ENCODE measurements at places on chromosomes 6 and 20. TPM values are rescaled to one million over a fixed set of nuclear protein-coding genes. Genes with fewer than 3 reads are reported as not detected.

DNA sequence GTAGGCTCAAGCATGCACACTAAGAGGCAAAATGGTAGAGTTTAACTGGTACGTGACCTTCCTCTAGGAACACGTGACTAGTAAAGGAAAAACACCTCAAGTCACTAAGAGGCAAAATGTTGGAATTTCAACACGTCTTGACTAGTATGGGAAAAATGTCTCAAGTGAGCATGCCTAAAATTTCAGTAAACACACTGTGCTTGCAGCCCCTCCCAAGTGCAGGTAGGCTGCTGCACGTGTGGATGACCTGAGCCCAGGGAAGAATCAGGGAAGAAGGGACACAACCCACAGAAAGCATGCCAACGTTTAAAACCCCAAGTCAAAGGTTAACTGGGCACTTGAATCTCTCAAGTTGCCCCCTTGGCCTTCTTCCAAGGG is 162.2 kb downstream of the TENT5A start:
- DNase-seq: no peak

DNA sequence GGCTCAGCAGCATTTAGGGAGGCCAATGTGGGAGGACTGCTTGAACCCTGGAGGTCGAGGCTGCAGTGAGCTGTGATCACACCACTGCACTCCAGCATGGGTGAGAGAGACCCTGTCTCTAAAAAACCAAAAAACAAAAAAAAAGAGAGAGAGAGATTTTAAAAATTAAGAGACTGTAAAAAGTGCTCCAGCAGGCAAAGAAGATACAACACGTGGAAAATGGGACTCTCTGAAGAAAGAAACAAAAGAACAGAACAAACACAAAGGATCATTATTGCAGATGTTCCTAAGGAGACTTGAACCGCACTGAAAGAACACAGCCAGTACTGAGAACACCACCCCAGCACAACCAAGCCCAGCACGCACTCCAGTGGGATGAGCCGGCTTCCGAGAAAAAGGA is 74.2 kb downstream of the TAF4 start:
- no peak for DNase-seq

- DNase-seq: no peak
Observed at GRCh38 chr6:45780523-45780922, 235.1 kb downstream of the CLIC5 start.

DNA sequence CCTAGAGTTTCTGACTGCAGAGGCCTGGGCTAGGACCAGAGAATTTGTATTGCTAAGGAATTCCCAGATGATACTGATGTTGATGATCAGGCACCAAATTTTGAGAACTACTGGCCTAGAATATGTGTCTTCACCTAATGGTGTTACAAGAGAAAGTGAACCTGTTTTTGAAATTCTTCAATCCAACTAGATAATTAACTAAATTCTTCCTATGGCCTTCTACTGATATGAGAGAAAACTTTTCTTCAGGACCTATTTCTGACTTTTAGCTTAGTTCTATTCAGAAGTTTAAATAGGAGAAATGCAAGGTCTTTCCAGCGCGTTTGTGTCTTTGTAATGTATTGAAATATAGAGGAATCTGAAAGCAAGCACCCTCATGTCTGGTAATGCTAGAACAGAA is 7.3 kb downstream of the NKAIN2 start:
- DNase-seq: no peak

- DNase-seq: no peak
Observed at GRCh38 chr6:47631269-47631772, 67.1 kb upstream of the ADGRF4 start.

GRCh38 chr6:169428532-169428931 is 174.9 kb upstream of the THBS2 start:
- no peak for DNase-seq

DNA sequence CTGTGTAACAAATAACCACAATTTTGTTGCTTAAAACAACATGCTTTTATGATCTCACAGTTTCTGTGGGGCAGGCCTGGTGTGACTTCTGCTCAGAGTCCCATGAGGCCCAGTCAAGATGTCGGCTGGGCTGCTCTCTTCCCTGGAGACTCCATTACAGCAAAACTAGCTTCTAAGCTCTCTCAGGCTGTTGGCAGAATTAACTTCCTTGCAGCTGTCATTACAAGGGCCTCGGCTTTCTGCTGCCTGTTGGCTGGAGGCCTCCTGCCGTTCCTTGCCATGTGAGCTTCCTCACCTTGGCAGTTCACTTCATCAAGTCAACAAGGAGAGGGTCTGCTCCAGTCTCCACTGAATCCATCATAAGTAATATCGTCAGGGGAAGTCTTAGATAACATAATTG is 659.2 kb downstream of the PRKN start:
- no peak for DNase-seq

- DNase-seq: no peak
Observed at GRCh38 chr6:111631903-111632460, 26.3 kb upstream of the TRAF3IP2 start.

DNA sequence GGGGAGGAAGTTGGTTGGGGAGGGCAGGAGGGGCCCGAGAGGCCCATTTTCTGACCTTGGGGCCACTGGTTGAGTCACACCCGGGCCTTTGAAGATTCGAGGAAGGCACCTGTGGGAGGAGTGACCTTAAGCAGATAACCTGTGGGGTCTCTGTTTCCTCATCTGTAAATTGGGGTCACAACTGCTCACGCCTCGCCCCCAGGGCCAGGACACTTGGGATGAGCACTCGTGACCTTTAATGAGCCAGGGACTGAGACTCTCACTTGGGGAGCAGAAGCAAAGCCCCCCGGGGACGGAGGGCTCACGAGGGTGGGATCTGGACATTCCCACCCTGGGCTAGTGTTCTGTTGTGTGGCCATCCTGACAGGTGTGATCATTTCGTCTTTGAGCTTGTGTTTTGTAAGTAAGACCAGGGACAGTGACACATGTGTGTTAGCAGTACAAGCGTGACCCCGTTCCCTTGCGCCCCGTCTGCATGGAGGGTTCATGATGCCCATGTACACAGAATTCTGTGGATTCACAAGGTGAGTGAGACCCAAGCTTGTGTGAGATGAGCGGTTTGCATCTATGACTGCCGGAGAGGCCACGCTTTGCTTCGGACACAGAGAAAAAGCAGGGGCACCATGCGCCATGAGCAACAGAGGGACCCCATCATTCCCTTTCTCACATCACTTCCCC is 79.3 kb upstream of the PMEPA1 start:
- DNase-seq: no peak

GRCh38 chr20:45467861-45468260 is 1.7 kb upstream of the WFDC2 start:
- DNase-seq: peak; percentile 52

GRCh38 chr20:51938559-51939258 is 136.4 kb upstream of the SALL4 start:
- no peak for DNase-seq

The TMEM242 gene
- 7.9 TPM for total RNA-seq

The MAP7 gene
- total RNA-seq: 42.4 TPM

The ADAT2 gene
- total RNA-seq: 10.2 TPM

The MYH7B gene
- total RNA-seq: 1.1 TPM

The SOBP gene
- total RNA-seq: 7.0 TPM

The ENPP3 gene
- 1.8 TPM for total RNA-seq

Data from breast epithelium (tissue), 4 donors.